SK-N-SH (cell line): ENCODE measurements at places on chromosomes 6 and 20.

GRCh38 chr6:15027472-15027871, 218.4 kb upstream of the JARID2 start:
- DNase-seq: no peak

GRCh38 chr6:163923658-163924411, 509.3 kb downstream of the QKI start:
- DNase-seq: no peak

DNA sequence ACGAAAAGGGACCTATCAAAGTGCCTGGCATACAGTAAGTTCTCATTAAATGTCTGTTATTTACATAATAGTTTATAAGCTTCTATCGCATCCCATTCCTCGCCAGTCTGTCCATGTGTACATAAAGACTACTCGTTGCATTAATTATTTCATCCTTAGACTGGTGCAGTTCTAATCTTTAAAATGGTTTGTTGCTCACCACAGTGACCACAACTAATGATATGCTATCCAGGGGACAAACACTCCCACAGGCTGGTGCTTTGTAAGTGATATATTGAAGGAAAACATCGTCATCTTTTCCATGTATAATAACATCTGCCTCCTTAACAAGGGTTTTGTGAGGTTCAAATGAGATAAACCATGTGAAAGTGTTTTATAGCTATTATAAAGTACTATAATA, 39.0 kb upstream of the HBS1L start:
- no peak for DNase-seq

DNA sequence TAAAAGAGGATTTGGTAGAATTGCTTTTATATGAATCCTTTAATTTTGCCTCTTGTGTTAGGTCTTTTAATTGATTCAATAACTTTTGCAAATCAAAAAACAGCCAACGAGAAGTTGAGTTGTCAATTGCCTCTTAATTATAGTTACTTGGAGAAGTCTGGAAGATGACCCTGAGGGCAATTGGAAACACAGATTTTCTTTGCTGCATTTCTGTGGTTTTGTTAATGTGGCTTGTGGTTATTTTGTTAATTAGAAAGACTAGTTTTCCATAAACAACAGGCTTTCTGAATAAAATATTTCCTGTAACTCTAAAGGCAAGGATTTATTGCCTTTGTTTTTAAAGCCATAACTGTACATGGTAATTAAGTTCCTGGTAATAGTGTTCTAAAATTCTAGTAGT, 513.0 kb downstream of the EPHA7 start:
- no peak for DNase-seq

- peak; percentile 11 for DNase-seq
These were observed 394.2 kb downstream of the BMP2 start for GRCh38 chr20:7161690-7162089.

- no peak for DNase-seq
These were observed 67.7 kb upstream of the IFNGR1 start for GRCh38 chr6:137286916-137287315.

GRCh38 chr6:144534180-144534579, 249.0 kb downstream of the UTRN start:
- no peak for DNase-seq

- no peak for DNase-seq
These were observed 93.1 kb downstream of the HACE1 start for GRCh38 chr6:104766595-104766994.
